Epithelial cell of proximal tubule (primary cell): ENCODE measurements at places on chromosomes 1 and 21.

DNA sequence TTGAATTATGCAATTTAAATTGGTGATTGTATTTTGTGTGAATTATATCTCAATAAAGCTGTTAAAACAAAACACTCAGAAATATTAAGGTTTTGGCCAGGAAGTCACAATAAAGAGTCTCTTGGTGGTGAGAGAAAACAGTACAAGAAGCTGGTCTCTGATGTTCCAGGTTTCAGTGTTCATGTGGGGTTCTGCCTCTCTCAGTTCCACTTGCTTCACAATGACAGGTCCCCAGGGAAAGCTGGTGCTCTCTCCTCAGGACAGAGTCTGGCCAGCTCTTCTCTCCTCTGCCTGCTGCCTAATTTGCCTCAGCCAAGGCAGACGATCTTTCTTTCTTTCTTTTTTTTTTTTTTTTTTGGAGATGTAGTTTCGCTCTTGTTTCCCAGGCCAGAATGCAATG is 342.9 kb upstream of the PLXNA2 start:
- DNase-seq, result no peak

DNA sequence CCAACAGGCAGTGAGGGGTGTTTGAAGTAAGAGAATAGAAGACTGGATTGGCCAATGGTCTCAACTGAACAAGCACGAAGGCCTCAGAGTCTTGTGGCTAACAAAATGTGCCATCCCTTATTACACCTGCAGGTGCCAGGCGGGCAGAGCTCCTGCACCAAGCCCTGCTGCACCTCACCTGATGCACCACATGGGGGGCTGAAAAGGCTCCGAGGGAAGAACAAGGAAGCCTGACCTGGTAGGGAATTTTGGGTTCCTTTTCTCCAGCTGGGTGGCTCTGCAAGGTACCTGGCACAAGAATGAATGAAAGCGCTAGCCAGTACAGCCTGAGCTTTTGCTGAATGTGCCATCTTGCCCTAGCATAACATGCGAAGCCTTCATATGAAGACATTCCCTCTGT is 9.7 kb downstream of the HSD3B1 start:
- DNase-seq, result no peak

- DNase-seq, result no peak
Measured at GRCh38 chr1:110064576-110065337, 5.7 kb downstream of the ALX3 start.

- DNase-seq, result no peak
Measured at GRCh38 chr1:84073266-84073665, 70.8 kb upstream of the PRKACB start.

DNA sequence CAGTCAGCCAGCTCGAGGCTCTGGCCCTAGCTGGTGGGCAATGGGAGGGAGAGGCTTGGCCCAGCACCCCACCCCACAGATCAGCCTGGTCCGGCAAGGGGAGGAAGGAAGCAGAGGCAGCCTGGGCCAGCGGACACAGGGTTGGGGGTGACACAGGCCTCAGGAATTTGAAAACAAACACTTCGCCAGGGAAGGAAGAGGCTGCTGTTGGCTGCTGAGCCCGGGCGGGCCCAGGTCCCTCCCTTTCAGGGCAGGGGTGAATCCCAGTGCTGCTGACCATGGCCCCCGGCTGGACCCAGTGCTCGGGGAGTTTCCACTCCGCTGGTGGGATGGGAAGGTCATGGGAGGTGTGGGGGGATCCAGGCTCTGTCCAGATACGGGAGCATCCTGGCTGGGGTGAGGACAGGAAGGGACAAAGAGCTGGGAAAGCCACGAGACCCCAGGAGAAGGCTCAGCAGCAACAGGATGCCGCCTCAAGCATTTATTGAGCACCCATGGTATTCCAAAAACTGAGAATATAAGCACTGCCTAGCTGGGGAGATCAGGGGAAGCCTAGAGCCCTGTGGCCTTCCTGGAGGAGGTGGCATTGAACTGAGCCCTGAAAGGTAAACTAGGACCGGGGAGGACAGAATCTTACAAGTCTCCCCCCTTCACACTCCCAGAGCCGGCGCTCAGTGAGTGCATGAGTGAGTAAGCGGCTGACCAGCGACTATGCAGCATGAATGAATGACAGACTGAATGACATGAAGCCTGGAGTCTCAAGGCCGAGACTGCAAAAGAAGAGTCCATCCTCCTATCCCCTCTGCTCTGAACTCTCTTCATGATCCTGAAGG is 26.2 kb upstream of the EPHA2 start:
- no peak for DNase-seq

DNA sequence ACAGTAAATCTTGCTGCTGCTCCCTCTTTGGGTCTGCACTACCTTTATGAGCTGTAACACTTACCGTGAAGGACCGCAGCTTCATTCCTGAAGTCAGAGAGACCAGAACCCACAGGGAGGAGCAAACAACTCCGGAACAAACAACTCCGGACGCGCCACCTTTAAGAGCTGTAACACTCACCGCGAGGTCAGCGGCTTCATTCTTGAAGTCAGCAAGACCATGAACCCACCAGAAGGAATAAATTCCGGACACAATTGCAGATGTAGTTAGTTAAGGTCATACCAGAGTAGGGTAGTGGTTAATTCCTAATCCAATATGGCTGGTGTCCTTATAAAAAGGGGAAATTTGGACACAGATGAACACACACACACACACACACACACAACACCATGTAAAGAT is 37.7 kb downstream of the VTCN1 start:
- DNase-seq, result peak; percentile 96

DNA sequence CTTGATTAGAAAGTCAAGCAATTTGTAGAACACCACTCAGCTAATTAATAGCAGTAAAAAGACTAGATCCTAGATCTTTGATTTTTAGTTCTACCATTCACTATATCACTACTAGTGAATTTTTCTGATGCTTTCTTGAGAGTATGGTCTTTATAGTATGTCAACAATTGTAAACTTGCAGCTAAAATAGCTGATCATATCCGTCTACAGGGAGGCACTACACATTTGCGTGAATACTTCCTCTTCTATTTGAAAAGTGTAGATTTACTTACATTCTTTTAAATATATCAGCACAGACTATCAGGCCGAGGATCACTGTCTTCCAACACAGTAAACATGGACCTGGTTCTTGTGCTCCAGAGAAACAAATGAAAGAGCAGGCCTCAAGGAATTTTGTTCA is 18.6 kb upstream of the PTPRC start:
- no peak for DNase-seq

GRCh38 chr1:18109756-18110597 is 2.4 kb downstream of the IGSF21 start:
- DNase-seq, result no peak

DNA sequence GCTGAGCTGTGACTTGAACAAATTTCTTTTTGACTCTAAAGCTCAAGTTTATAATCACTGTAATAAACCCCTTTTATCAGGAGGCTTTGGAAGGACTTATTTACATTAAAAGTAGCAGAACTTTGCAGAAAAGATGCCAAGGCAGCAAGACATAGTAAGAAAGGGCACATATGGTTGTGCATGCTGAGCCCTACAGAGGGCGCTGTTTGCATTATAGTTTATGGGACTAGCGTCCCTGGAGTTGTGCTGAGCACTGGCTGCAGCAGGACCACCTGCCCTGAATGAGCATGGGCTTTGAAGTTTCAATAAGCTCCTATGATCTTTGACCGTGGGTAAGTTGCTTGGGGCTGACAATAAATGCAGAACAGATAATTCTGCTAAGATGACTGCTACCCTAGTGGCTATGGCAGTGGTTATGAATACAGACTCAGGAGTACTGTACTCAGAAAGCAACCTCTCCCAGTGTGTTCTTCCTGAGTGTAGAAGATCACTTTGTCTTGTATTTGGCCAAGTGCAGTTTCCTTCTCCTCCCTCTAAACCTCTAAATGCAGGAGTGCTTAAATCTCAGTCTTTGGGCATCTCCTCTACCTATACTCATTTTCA is 45.4 kb upstream of the USP1 start:
- no peak for DNase-seq

- DNase-seq, result no peak
Measured at GRCh38 chr1:190154744-190155143, 322.9 kb downstream of the BRINP3 start.

DNA sequence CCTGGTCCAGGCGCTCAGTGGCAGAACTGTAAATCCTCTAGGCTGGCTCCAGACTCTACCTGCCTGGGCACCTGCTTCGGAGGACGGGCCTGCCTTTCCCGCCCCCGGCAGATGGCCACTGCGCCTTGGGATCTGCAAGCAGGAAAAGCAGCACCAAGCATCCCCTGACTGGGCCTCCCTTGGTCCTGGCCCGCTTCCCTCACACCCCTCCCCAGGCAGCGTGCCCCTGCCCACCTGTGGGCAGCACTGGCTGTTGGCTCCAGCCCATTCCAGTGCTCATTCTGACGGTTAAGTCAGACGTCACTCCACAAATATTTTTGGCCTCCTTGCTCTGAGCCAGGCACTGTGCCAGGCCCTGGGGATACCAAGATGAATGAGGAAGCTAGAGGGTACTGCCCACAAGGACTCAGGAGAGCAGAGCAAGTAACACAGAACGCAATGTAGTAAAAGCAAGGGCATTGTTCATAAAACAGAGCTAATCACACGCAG is 22.0 kb upstream of the BLACAT1 start:
- peak; percentile 66 for DNase-seq

- no peak for DNase-seq
Measured at GRCh38 chr1:16241221-16241708, 4.3 kb upstream of the CPLANE2 start.

- no peak for DNase-seq
Measured at GRCh38 chr1:2256435-2257244, 28.5 kb downstream of the SKI start.

DNA sequence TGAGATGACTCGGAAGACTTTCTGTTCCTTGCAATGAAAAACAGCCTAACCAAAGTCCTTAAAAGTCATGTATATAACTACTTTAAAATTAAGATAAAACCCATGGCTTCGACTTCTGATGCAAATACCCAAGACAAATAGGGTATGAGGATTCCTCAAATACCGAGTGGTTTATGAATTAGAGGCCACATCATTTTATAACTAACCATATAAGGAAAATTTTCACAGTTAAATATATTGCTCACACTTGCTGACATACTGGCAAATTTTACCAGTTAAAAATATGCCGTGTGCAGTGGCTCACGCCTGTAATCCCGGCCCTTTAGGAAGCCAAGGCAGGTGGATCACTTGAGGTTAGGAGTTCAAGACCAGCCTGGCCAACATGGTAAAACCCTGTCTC is 5.4 kb downstream of the RERE start:
- no peak for DNase-seq

GRCh38 chr21:31332525-31332924 is 11.5 kb downstream of the TIAM1 start:
- DNase-seq, result no peak

DNA sequence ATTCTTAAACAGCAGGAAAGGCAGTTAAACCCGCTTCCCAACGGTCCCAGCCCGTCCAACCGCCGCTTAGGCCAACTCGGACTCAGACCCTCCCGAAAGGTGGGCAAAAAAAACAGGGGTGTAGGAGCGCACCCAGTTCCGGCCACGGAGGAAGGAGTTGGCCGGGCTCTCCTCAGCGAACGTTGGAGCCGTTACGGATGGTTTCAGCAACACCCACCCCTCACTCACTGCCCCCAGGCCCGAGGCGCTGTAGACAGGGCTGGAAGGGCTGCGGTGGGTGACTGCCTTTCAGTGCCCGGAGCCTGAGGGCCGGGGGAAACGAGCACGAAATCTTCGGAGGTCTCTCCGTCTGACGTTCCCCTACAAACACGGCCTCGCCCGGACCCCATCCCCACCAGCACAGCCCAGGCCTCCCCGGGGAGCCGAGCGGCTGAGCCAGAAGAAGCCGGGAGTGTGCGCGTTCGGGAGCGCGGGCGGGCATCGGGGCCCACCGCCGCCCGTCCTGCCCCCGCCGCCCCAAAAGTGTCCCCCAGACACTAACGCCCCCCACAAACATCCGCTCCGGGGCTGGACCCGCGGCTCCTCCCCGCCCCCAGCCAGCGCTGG is 1.3 kb downstream of the KDM5B start:
- DNase-seq, result no peak

DNA sequence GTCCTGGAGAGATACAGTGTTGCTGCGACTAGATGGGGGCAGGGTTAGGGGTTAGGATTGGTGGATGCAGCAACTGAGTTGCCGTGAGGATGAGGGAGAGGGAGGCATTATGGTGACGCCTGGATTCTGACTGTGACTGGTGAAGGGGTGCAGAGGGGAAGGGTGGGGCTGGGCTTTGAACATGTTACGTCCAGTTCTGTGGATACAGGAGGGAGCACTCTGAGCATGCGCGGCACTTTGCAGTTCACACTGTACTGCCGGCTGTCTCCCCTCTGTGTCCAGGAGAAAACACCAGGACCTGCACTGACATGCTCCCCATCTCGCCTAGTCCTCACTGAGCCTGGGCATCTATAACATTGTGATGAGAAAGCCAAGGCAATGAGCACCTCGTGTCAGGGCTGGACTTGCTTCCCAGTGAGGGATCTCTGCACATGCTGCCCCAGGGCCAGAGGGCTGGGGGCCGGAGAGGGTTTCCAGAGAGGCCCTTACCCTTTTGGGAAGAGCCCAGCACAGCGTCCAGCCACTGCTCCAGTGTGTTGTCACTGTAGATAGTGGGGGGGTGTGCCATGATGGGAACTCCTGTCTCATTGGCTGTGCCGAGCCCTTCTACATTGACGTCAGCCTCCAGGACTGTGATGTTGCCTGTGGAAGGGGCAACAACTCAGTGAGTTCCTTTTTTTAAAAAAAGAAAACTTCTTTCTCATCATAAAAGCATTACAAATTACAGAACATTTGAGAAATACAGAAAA is 7.6 kb downstream of the FAM151A start:
- DNase-seq, result no peak

- no peak for DNase-seq
Measured at GRCh38 chr1:88678405-88678804, 5.7 kb upstream of the PKN2 start.

DNA sequence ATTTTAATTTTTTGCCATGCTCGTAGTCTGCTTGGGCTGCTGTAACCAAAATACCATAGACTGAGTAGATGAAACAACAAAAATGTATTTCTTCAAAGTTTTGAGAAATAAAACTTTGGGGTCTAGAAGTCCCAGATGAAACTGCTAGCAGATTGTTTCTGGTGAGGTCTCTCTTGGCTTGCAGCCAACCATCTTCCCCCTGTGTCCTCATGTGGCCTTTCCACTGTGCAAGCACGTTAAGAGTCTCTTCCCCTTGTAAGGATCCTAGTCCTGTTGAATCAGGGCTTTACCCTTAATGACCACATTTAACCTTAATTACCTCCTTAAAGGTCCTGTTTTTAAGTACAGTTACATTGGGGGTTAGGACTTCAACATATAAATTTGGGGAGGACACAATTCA is 86.6 kb downstream of the PTBP2 start:
- no peak for DNase-seq

- no peak for DNase-seq
Measured at GRCh38 chr21:45507888-45508508, 34.2 kb downstream of the SLC19A1 start.

DNA sequence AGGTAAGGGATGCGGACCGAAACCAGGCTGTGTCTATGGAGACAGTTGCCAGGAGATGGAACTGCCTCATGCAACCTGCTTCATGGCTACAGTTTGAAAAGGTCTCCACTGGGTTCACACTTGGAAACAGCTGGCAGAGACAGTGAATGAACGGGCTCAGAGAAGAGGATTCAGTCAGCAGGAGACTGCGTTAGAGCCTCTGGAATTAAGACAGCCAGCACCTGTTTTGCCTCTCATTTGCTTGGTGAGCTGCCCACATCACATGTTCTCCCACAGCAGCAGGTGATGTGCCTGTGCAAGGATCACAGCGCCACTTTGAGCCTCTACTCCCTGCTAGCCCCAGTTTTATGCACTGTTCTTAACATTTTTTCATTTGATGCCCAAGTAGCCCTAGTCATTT is 321.0 kb downstream of the PLPP3 start:
- no peak for DNase-seq

GRCh38 chr1:22342734-22343191 is 108.9 kb upstream of the ZBTB40 start:
- no peak for DNase-seq
